ENCODE measurements at places on chromosomes 7 and 10.

DNA sequence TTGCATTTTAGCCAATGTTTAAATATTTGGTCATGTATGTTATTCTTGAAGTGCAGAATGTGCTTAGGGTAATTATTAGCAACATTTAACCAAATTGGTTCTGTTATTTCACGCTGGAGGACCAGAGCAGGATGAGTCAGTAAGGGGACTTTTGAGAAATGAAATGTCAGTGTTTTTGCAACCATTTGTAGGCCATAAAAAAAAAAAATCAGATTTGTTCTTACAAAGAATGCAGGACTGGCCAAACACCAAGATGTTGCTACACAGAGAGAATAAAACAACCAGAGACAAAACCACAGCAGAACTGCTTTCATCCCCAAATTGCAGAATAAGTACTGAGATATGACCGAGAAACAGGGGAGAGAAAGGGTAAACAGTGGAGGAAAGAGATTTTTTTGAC, 62.1 kb downstream of the TPST1 start:
- DNase-seq: no peak

DNA sequence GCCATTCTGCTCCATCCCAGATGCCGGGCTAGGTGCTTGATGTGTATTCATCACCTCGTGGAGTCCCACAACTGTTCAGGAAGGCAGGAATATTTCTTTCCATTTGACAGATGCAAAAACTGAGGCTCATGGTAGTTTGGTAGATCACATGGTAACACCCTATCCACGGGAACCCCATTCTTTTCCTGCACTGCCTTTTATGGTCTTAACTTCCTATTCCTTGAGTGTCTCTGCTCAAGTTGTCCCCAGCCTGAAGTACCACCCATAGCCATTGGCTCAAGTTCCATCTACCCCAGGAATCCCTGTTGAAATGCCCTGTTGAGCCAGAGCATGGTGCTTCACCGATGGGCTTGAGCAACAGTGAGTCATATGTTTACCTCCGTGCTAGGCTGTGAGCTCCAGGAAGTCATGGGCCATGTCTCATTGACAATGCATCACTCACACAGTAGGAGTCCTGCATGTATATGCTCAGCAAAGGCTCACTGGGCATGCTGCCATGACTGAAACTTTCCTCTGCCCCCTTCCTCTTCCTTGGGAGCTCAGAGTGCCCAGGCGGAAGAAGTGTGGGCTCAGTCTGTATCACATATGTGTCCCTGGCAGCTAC, 71.7 kb upstream of the ADAM12 start:
- DNase-seq: no peak

- no peak for DNase-seq
Observed at GRCh38 chr10:59126261-59126660, 50.2 kb upstream of the PHYHIPL start.

DNA sequence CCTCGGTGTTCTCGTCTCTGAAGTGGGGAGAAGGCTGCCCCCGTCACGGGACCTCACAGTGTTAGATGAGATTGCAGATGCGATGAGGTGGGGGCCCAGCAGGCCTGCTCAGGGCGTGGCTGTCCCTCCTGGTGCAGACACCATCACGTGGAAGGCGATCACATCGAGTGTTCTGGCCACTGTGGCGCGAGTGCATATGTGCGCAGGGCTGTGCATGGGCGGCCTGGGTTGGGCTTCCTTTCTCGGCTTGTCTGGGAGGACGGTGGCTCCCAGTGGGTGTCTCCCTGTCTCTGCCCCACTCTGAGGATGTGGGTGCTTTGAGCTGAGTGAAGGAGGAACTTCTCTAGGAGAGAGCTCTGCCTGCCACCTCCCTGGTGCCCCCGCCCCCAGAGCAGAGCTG, 83.1 kb downstream of the LHPP start:
- no peak for DNase-seq

DNA sequence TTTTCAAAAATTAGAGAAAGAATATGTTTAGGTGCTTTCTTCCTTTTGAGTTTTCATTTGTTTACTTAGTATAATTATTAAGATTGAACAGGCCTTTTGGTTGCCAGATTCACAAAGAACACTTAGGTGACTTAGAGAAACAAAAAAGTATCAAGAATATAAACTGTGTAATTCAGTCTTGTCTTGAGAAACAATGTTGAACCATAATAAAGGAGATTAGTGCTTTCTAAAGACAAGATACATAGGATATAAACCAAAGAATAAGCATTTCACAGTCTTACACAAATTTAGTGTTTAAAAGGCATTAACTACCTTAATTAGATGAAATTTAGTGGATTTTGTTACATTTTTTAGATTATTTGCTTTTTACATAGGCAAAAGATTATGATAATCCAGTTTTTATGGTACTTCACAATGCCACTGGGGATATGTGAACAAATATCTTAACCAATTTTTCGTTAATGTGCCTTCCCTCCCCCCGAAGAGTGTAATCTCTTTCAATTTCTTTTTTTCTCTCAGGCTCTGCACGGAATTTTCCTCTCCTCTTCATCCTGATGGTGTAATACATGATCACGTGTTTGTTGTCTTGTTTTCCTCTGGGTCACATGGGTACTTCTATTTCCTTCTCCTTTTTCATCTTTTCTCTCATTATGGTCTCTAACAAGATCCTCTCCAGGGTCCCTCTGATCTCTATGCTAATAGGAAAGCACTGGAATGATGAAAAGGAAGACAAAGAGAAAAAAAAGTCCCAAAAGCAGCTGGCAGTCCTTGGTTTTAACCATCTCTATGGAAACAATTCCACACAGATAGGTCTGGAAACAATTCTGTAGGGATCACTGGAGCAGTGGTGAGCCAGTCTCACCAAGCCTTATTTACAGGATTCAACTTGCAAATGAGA, 3.7 kb upstream of the HNRNPH3 start:
- peak; percentile 45 for DNase-seq

GRCh38 chr7:141389140-141389796, 161.9 kb upstream of the AGK start:
- no peak for DNase-seq

DNA sequence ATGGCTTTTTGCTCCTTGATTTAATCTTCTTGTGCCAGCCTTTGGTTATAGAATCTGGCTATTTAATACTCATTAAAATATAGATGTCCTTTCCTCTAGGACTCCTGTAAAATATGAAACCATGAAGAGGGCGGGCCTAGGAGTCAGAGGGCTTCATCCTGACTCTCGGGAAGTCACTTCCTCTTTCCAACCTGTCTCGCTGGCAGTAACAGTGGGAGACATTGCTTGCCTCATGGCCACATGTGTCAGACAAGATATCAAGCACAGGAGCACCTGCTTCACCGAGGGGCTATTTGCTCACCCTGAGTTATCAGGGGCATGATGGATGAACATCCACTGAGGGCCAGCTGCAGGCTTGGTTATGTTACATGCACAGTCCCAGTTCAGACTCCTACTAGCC, 31.0 kb downstream of the SLIT1 start:
- no peak for DNase-seq
